ENCODE measurements at places on chromosomes 4 and X.

DNA sequence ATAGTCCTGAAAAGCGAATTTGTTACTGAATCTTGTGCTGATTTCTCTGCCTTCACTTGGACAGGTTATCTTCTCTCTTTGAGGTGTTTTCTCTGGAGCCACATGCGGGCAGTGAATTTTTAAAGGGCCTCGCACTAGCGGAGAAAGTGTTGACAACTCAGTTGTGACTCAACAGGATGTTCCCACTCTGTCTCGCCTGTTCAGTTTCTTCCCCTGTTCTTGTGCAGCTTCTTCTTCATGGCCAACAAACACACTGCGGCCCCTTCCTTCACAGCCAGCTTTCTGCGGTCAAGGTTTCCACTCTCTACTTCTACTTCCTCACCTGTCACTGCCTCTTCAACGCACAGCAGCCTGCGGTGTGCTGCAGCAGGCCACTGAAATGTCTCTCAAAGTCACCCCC, 1.1 kb upstream of the SHROOM4 start:
- no peak for DNase-seq

DNA sequence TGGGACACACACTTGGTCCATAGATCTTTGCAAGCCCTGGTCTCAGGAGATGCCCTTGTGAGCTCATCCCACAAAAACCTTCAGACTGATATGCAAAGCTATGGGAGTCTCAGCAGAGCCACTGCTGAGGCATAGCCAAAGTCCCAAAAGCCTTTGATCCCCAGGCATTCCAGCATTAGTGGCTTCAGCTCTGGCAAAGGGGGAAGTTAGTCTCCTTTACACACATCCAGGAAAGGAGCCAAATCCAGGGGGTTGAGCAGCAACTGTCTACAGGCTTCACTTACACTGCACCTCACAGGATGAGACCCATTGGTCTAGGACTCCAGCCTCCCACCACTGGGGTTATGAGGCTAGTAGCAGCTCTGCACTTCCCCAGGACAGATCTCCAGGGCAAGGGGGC, 14.0 kb downstream of the PF4 start:
- no peak for DNase-seq

DNA sequence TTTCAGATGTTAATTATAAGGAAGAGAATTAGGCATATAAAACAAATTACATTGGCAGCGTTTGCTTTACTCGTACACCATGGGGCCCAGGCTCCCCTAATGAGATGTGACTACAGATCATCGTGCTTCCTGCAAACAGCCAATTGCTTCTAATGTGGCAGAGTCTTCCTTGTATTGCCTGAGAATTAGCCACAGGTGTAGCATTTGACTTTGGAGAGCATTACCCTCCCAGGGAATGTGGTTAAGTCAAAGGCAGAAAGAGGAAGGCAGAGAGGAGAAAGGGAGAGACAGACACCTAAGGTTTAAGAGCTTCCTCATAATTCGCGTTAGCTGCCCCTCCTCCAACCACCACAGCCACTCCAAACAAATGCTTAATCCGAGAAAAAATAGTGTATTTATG, 97.0 kb downstream of the MID1IP1 start:
- no peak for DNase-seq

GRCh38 chr4:184189966-184190365, 27.7 kb downstream of the ENPP6 start:
- no peak for DNase-seq

DNA sequence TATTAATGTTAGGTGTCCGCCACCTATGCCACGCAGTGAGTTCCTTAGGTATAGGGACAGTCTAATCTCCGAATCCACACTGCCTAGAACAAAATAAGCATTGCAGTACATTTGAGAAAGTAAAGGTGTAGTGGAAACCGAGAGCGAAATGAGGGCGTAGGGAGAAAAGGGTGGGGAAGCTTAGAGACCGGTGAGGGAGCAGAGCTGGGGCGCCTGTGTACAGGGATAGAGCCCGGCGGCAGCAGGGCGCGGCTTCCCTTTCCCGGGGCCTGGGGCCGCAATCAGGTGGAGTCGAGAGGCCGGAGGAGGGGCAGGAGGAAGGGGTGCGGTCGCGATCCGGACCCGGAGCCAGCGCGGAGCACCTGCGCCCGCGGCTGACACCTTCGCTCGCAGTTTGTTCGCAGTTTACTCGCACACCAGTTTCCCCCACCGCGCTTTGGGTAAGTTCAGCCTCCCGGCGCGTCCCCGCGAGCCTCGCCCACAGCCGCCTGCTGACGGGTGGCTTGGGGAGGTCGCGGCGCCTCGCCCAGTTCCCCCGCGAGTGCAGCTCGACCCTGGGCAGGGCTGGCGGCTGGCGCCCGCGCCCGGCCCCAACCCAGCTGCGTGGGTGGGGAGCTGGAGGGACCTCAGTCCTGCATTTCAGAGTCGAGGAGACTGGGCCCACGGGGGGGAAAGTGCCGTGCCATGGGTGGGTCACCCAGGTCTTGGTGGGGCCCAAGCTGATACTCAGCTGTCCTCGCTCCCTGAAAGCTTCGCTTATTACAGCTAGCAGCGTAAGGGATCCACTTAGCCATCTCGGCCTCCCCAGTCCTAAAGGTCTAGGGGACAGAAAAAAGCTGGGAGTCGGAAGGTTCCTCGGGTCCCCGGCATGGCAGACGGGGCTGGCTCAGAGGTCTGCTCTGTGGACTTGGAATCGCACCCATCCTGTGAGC, at the start of gene ANXA3:
Gene ANXA3 (plus strand): TSS at position 351 of the 932 bp plus-strand sequence. CDS start 2,704 bp downstream, outside the sequence.
- peak; percentile 2 for DNase-seq

GRCh38 chr4:169202878-169203277, 67.9 kb downstream of the SH3RF1 start:
- no peak for DNase-seq

GRCh38 chr4:83552924-83553323, 17.0 kb downstream of the GPAT3 start:
- no peak for DNase-seq

- DNase-seq: no peak
These were observed 1082.7 kb downstream of the NLGN4X start for GRCh38 chrX:5145957-5146356.

Measured in activated CD4-positive, alpha-beta T cell treated with anti-CD3 and anti-CD28 coated beads for 4 hours (primary cell).